ENCODE measurements at places on chromosomes 11 and 22.

- no peak for DNase-seq
Observed at GRCh38 chr11:35458846-35459245, 39.5 kb upstream of the SLC1A2 start.

- DNase-seq = no peak
Observed at GRCh38 chr11:118672846-118673245, 6.6 kb downstream of the TREH start.

DNA sequence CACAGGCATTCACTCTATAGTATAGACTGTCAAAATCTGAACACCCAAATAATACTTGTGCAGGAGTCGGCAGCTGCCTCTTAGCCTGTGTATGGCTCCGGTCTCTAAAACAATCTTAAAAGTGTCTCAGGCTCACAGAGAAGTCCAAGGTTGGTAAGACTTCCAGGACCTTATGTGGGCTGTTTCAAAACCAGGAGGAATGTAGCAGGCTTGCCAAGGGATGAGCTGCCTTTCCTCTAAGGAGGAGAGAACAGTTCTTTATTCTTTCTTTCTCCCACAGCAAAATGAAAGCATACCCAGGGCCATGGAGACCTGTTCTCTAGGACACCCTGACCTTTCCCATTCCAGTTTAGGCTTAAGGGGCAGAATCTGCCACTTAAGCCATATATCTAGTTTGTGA is 176.5 kb downstream of the TRPC6 start:
- DNase-seq = no peak

DNA sequence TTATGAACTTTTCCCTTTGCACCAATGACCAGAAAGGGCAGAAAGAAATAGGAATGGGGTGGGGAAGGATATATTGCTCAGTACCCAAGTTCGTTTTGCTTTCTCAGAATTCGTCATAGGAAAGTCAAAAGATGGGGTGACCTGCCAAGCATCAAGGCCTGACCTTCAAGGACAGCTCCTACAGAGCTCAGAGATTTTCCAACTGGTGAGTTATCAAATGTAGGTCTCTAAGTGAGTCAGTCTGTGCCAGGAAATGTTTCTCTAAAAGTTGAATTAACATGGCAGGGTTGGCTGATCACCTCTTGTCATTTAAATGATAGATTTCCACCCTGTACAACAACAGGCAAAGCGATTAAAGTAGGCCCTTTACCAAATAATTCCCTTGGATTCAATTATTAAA is 307.2 kb downstream of the CADM1 start:
- DNase-seq = no peak

DNA sequence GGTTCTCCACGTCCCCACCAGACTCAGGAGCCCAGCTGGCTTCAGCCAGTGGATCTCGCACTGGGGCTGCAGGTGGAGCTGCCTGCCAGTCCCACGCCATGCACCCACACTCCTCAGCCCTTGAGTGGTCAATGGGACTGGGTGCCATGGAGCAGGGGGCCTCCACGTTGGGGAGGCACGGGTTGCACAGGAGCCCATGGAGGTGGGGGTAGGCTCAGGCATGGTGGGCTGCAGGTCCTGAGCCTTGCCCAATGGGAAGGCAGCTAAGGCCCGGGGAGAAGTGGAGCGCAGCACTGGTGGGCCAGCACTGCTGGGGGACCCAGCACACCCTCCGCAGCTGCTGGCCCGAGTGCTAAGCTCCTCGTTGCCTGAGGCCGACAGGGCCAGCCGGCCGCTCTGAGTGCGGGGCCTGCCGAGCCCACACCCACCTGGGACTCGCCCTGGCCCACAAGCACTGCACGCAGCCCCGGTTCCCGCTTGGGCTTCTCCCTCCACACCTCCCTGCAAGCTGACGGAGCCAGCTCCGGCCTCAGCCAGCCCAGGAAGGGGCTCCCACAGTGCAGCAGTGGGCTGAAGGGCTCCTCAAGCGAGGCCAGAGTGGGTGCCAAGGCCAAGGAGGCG is 258.5 kb upstream of the PDGFD start:
- DNase-seq = no peak

DNA sequence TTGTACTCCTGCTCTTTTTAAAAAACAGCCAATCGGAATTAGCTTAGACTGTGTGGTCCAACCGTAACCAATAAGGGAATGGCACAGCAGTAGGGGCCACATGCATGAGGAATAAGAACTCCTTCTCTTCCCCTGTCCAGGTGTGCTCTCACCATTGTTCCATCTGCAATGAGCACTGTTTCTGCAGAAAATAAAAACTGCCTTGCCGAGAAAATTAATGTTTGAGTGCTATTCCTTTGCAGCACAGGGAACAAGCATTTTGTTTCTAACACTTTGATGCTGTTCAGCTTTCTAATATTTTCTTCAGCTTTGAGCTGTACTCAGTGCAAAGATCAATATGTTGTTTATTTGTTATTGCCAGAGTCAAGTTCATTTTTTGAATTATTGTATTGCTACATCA is 57.9 kb downstream of the PIWIL3 start:
- no peak for DNase-seq

GRCh38 chr22:27041745-27042310 is 384.4 kb downstream of the MIAT start:
- DNase-seq = no peak

- DNase-seq = no peak
Observed at GRCh38 chr11:6111673-6112072, 4.2 kb downstream of the OR56B4 start.

- no peak for DNase-seq
Observed at GRCh38 chr11:92137747-92138146, 86.9 kb upstream of the FAT3 start.

DNA sequence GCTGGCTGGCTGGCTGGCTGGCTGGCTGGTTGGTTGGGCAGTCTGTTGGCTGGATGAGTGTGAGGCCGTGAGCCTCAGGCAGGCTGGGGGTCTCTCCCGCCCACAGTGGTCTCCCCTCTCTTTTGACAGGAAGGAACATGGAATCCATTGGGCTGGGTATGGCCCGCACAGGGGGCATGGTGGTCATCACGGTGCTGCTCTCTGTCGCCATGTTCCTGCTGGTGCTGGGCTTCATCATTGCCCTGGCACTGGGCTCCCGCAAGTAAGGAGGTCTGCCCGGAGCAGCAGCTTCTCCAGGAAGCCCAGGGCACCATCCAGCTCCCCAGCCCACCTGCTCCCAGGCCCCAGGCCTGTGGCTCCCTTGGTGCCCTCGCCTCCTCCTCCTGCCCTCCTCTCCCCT is 1.9 kb downstream of the UPK2 start:
- DNase-seq = no peak

- DNase-seq = no peak
Observed at GRCh38 chr11:12278766-12279671, 98.4 kb upstream of the PARVA start.

DNA sequence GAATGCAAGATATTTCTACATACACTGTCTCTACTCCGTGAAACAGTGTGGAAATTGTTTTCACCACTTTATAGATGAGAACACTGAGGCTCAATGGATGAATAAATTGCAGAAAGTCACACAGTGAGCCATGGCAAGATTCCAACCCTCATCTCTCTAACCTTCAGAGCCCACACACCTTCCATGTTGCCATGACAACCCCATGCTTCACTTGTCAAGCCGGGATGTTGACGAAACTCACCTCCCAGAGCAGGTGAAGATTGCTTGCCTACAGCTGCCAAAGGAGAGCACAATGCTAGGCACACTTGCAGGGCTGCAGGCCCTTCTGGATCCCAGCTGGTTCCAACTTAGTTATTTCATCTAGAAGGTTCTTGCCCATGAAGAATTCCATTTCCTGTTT is 71.4 kb upstream of the SEZ6L start:
- DNase-seq = no peak

DNA sequence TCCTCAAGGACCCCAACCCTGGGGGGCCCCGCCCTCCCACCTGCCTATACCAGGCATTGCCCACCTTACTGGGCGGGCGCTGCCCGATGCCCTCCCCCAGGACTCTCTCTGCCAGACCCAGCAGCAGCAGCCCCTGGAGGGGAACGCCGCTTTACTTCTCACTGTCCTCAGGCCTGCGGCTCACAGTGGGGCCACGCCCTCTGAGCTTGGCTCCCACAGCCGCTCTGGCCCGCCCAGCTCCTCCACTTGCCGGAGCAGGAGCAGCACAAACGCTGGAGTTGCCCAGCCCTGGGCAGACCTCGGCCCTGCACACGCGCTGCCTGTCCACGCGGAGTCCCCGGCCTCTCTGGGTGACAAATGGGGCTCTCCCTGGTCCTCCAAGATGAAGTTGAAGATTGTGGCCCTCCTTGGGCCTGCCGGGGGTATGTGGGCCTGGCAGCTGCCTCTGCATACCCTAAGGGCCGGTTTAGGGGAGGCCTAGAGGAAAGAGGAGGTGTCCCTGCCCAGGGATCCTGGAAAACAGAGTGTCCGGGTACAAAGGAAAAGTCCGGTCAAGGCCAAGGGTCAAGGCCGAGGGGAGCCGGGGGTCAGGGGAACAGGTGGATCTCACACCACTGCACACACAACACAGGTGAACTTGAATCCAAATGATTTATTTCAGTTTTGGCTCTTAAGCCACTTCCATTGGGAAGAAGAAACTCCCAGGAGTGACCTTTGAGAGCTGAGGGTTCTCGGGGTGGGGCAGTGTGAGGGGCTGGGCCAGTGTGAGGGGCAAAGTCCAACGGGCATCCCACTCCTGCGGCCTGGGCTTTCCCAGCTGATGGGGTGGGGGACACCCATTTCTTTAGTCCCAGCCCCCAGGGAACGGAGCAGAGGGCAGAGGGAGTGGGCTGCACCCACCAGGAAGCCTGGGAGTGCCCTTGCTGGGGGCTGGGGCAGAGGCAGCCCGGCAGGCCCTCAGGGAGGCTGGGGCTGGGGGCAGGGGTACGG is 674 bp upstream of the BAIAP2L2 start:
- DNase-seq = no peak

- DNase-seq = no peak
Observed at GRCh38 chr22:31726692-31727091, 23.2 kb downstream of the PRR14L start.

DNA sequence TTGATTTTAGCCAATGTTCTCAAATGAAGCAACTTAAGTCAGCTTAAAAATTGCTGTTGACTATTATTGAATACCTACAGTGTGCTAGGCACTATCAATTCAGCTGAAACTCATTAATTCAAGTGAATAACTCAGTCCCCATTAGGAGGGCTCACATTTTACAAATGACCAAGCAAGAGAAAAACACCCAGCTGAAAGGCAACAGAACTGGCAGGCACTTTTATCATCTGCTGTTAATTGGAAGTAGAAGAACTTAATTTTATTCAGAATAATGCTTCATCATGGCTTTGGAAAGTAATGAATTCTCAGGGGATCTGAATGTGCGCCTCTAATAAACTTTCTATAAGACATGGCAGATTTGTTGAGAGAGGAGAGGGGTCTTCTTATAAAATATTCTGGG is 1066.9 kb downstream of the DLG2 start:
- no peak for DNase-seq

DNA sequence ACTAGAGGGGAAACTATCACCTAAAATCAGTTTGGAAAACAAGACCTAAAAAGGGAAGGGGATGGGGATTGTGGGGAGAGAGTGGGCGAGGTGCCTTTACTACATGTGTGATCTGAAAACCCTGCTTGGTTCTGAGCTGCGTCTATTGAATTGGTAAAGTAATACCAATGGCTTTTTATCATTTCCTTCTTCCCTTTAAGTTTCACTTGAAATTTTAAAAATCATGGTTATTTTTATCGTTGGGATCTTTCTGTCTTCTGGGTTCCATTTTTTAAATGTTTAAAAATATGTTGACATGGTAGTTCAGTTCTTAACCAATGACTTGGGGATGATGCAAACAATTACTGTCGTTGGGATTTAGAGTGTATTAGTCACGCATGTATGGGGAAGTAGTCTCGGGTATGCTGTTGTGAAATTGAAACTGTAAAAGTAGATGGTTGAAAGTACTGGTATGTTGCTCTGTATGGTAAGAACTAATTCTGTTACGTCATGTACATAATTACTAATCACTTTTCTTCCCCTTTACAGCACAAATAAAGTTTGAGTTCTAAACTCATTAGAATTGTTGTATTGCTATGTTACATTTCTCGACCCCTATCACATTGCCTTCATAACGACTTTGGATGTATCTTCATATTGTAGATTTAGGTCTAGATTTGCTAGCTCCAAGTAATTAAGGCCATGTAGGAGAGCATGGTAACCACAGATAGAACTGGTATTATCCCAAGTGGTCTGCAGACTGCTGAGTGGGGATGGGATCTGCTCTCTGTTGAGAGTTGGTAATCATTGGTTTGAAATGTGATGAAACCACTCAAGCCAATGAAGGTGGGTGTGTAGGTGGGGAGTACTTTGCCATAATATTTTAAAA is 3.6 kb downstream of the NEAT1 start:
- DNase-seq = peak; percentile 81

GRCh38 chr22:46061501-46062231 is 84.7 kb upstream of the WNT7B start:
- no peak for DNase-seq

- DNase-seq = no peak
Observed at GRCh38 chr22:24335496-24335895, 64.9 kb downstream of the SPECC1L start.

GRCh38 chr11:36475192-36475591 is 34.9 kb downstream of the TRAF6 start:
- DNase-seq = no peak

DNA sequence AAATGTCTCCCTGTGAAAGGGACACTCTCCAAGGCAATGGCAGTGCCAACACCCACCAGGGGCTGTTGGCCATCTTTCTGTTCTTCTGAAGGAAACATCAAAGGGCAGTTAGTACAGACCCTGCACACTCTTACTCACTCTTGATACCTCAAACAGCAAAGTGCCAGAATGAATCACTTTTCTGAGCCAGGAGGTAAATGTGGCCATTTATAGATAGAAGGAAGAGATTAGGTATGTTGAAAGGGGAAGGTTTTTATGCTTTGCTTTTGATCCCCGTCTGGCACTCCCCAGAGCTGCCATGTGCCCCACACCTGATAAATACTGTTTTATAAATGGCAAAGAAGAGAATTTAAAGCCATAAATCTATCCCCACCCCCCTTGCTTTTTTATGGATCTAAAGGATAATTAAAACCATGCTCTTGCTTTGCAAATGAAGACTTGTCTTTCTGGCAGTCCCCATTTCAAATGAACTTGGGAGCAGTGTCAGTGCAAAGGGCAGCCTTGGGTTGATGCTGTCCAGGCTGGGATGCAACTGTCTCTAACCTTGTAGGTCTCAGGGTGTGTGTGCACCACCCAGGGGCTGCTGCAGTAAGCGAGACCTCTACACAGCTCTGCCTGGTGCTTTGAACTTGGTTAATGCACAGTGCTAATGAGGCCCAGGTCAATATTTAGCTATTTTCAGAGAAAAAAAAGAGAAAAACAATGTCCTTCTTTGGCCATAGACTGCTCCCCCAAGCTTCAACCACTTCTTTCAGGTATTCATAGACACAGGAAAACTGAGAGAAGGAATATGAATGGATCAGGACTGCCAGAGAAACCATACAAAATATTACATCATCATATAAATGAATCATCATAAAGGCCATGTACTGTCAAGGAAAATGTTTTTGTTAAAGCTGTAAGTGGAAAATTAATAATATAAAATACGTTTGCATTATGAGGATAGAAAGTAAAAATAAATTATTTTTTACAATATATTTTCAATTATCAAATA is 207.5 kb downstream of the ETS1 start:
- DNase-seq = peak; percentile 74

DNA sequence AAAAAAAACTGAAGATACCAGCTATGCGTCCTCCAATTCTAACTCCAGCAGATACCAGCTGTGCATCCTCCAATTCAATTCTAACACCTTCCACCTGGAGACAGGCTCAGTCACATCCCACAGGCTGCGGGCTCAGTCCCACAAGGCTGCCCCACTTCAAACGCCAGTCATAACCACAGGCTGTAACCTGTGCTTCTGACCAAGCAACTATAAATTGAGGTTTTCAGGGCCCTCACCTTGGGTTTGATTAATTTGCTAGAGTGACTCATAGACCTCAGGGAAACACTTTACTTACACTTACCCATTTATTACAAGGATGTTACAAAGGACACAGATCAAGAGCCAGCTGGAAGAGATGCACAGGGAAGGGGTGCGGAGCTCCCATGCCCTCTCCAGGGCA is 32.4 kb upstream of the MSANTD2 start:
- DNase-seq = no peak

Data from CD4-positive, alpha-beta T cell treated with Interleukin-15 for 4 hours (primary cell).